WTC11 (cell line): ENCODE measurements at places on chromosomes 4 and X. TPM values are rescaled to one million over a fixed set of nuclear protein-coding genes. Genes with fewer than 3 reads are reported as not detected.

- no peaks in the 10 kb centered on the region; the same call in 1 of the 2 replicates for H3K27me3 ChIP-seq
- peaks cover 14% of the 10 kb centered on the region for H3K36me3 ChIP-seq
- no peak for DNase-seq
- no peak overlapping the region for H3K27ac ChIP-seq
Observed at GRCh38 chr4:15130441-15130840, 128.2 kb downstream of the CPEB2 start.

DNA sequence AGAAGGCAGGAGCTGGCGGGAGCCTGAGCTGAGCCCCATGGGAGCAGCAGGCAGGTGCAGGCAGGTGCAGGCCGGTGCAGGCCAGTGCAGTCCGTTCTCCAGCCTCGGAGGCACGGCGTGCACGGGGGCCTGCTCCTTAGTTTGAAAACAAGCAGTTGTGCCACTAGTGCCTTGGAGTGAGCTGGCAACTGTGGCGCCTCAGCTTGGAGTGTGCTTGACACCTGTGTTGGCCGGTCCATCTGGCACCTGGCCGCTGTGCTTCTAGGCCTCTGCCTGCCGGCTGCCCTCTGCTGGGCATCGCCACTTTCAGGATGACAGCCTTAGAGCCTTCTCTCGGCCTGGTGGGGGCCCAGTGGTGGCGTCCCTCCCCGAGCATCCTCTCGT lies 47.9 kb downstream of the RGS12 start:
- H3K4me1 ChIP-seq: peaks cover 15% of the 10 kb centered on the region
- H3K27ac ChIP-seq: no peak overlapping the region
- DNase-seq: no peak
- no peaks in the 10 kb centered on the region for H3K27me3 ChIP-seq

GRCh38 chr4:14111730-14112181 lies 484.2 kb upstream of the BOD1L1 start:
- DNase-seq: no peak
- no peaks in the 10 kb centered on the region for H3K27me3 ChIP-seq

DNA sequence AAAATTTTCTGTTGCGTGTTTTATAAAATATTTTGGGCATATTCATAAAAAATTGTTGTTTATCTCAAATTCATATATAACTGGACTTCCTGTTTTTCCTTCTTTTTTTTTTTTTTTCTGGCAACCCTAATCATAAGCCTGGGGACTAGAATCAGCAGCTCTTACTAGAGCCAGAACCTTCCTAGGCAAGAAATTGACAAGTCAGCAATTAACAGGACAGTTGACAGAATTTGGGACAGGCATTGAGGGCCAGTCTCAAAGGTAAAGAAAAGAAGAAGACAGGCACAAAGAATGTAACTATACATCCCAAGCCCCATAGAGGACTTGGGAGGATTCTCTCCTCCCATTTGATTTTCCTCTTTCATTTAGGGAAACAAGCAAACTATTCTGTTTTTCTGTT lies 35.0 kb upstream of the HS3ST1 start:
- DNase-seq: no peak
- peaks cover 40% of the 10 kb centered on the region for H3K36me3 ChIP-seq
- peaks cover 5% of the 10 kb centered on the region; the same call in 1 of the 2 replicates for H3K27me3 ChIP-seq
- H3K4me1 ChIP-seq: peaks cover 3% of the 10 kb centered on the region; the same call in 1 of the 2 replicates

DNA sequence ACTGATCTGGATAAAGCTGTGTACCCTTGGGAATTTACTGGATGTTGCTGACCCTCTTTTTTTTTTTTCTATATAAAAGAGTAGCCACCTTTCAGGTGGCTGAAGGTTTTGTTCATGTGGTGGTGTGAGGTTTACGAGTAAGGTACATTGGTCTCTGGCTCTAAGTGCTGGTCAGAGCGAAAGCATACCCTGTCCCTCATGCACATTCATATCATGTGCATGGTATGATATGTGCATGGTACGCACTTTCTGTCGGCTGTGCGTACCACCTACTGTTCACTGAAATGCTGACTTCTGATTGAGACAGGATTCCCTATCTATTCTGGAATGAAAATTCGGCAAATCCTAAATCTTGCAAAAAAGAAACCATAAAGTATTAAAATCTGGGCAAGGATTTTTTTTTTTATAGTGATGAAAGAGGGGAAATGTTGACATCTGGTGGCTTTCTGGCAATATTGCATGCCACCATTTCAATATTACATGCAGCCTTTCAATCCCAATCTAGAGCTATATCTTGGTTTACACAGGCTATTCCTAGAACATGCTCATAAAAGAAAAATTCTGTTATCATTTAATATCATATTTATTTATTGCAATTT lies 32.8 kb downstream of the FAM149A start:
- H3K27me3 ChIP-seq: no peaks in the 10 kb centered on the region
- H3K36me3 ChIP-seq: no peaks in the 10 kb centered on the region
- H3K4me1 ChIP-seq: peaks cover 22% of the 10 kb centered on the region

DNA sequence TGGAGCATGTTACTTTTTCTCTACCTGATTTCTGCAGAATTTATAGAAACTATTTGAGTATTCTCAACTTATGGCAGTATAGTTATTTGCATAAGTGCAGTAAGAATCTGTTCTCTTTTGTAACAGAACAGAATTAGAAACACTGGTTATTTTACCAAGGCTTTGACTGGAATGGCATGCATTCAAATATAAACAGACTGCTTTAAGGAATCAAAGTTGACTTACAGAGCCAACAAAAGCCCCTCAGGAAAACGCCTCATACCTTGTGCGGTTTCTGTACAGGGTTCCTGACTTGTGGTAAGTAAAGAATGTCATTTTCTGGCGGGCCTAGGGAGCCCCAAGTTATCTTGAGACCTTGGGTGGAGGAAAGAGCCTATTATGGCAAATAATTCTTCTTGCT lies 97.1 kb downstream of the GPR143 start:
- peaks cover 28% of the 10 kb centered on the region for H3K4me1 ChIP-seq
- no peak for DNase-seq
- H3K27me3 ChIP-seq: no peaks in the 10 kb centered on the region
- H3K27ac ChIP-seq: no peak overlapping the region
- no peak overlapping the region for H3K4me3 ChIP-seq
- peaks cover 16% of the 10 kb centered on the region for H3K36me3 ChIP-seq

- no peaks in the 10 kb centered on the region for H3K36me3 ChIP-seq
- 0 out of 2 replicates have a peak, but pooled peaks cover 6% of the 10 kb centered on the region for H3K4me1 ChIP-seq
- no peak overlapping the region for H3K4me3 ChIP-seq
- H3K27ac ChIP-seq: no peak overlapping the region
- no peak for DNase-seq
- no peaks in the 10 kb centered on the region for H3K27me3 ChIP-seq
Observed at GRCh38 chrX:24982306-24982965, 33.3 kb downstream of the ARX start.

DNA sequence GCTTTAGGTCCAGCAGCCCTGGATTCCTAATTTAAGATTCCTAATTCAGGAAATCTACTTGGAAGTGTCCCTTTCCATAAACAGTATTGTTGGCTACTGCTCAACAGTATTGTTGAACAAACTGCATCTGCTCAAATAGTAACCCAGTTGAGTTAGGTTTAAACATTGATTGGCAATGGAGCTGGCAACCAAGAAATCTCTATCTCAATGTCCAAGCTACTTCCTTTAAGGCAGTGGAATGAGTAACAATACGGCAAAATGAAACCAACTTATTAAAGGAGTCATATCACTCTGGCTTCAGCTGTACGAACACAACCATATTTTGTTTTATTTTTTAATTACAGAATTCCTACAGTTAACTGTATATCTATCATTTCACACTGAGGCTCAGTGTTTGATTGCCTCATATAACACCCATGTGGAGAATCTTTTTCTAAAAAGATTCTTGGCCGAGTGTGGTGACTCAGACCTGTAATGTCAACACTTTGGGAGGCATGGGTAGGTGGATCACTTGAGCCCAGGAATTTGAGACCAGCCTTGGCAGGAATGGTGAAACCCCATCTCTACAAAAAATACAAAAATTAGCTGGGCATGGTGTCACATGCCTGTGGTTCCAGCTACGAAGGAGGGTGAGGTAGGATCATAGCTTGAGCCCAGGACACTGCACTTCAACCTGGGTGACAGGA lies 71.7 kb upstream of the IL13RA1 start:
- no peak for DNase-seq
- 0 out of 2 replicates have a peak, but pooled peaks cover 2% of the 10 kb centered on the region for H3K36me3 ChIP-seq
- H3K27me3 ChIP-seq: no peaks in the 10 kb centered on the region
- H3K4me3 ChIP-seq: no peak overlapping the region
- no peak overlapping the region for H3K27ac ChIP-seq

DNA sequence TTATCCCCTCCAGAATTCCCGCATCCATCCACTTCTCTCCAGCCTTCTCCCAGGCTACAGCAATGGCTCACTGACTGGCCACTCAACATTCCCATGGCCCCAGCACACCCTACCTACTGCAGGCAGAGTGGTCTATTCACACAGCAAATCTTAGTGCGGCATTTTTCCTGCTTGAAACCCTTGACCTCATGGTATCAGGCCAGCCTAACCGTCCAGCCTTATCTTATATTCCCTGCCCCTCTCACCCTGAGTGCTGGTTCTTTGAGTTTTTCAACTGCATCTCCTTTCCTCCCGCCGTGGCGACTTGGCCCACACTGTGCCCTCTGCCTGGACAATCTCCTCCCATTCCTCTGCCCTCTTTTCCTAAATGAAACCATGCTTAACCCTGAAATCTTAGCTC lies 10.0 kb upstream of the S100G start:
- H3K4me1 ChIP-seq: peaks cover 23% of the 10 kb centered on the region
- H3K4me3 ChIP-seq: no peak overlapping the region
- H3K27me3 ChIP-seq: no peaks in the 10 kb centered on the region
- H3K36me3 ChIP-seq: peaks cover 42% of the 10 kb centered on the region
- DNase-seq: no peak

DNA sequence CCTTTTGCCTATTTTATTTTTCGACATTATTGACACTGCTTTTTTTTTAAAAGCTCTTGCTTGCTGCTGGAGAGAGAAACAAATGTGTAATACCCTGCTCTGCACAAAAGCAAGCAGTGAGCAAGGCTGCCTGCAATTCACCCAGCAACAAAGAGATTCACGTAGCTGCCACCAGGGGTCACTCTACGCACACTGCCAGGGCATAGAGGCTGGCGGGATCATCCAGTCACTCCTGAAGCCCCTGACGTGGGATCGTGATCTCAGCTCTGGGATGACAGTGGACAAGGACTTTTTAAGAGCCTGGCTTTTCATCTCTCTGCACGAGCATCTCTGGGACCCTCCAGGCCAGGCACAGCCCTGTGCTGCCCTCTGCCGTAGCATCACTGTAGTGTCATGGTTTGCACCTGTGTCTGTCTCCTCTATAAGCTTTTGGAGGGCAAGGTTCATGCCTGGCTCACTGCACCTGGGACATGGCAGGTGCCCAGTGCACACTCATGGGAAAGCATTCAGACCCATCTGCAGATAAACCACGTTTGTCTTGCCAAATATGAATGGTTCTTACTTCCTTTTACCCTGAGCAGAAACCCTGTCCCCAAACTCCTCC lies 19.8 kb downstream of the C4orf50 start:
- no peak overlapping the region for H3K27ac ChIP-seq
- no peaks in the 10 kb centered on the region for H3K36me3 ChIP-seq
- H3K4me3 ChIP-seq: no peak overlapping the region
- DNase-seq: peak; percentile 76
- H3K4me1 ChIP-seq: no peaks in the 10 kb centered on the region
- H3K27me3 ChIP-seq: no peaks in the 10 kb centered on the region

- H3K27me3 ChIP-seq: no peaks in the 10 kb centered on the region; the same call in 1 of the 2 replicates
- peak overlapping the region; percentile 24; the same call in 1 of the 2 replicates for H3K27ac ChIP-seq
- H3K4me1 ChIP-seq: no peaks in the 10 kb centered on the region
- no peaks in the 10 kb centered on the region for H3K36me3 ChIP-seq
- H3K4me3 ChIP-seq: no peak overlapping the region
Observed at GRCh38 chr4:8002525-8003309, 63.1 kb upstream of the AFAP1 start.

DNA sequence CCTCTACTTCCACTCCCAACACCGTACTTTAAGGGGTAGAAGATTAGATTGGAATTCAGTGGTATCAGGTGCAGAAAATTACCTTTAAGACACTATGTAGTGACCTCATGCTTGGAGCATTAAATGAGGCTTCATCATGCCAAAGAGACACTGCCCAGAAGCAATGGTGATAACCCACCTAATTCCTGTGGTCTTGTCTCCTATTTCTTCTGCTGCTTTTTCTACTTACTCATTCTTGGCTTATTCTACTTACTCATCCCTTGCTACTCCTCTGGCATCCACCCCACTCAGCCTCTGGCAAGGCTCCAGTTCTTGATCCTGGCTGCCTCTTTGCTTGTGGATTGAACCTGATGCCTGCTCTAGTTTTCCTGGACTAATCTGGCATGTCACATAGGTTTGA lies 62.3 kb upstream of the ADAMTS3 start:
- H3K4me1 ChIP-seq: peaks cover 4% of the 10 kb centered on the region; the same call in 1 of the 2 replicates
- DNase-seq: no peak
- H3K4me3 ChIP-seq: no peak overlapping the region
- H3K36me3 ChIP-seq: peaks cover 36% of the 10 kb centered on the region
- H3K27ac ChIP-seq: no peak overlapping the region
- H3K27me3 ChIP-seq: peaks cover 7% of the 10 kb centered on the region; the same call in 1 of the 2 replicates

GRCh38 chrX:44068043-44068442 lies 94.9 kb upstream of the NDP start:
- H3K27me3 ChIP-seq: no peaks in the 10 kb centered on the region
- 0 out of 2 replicates have a peak, but pooled peaks cover 2% of the 10 kb centered on the region for H3K4me1 ChIP-seq
- no peak overlapping the region for H3K4me3 ChIP-seq

DNA sequence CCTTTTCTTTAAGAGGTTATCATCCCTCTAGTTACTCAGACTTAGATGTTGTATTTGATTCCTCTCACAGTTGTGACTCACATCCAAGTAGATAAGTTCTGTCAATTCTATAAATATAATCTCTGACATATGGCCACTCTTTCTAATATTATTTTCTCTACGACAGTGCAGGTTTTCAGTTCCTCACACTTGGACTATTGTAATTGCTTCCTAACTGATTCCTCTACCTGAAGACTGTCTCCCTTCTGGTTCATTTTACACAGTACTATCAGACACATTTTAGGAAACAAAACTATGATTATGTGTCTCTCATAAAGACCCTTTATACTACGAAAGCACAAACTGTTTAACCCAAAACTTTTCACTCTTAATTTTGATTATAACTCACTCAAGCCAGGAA lies 31.3 kb upstream of the GNRHR start:
- no peaks in the 10 kb centered on the region for H3K36me3 ChIP-seq
- DNase-seq: no peak
- no peaks in the 10 kb centered on the region for H3K27me3 ChIP-seq
- no peak overlapping the region for H3K4me3 ChIP-seq
- no peak overlapping the region for H3K27ac ChIP-seq
- no peaks in the 10 kb centered on the region for H3K4me1 ChIP-seq

GRCh38 chr4:69995526-69996016 lies at the start of gene STATH:
STATH (plus strand) TSS chr4:69995966; CDS start chr4:69998438, 2,472 bp downstream.
- H3K27ac ChIP-seq: no peak within 1 kb of the TSS
- DNase-seq: no peak
- no peaks in the 10 kb centered on the region for H3K36me3 ChIP-seq
- no peak within 1 kb of the TSS for H3K4me3 ChIP-seq

The RADX gene
- total RNA-seq: 3.0 to 5.0 TPM (median 4.4 TPM) in 3 replicates

The SMIM31 gene
- total RNA-seq: not detected in 3 replicates

The MAML3 gene
- 7.4 to 8.7 TPM (median 7.9 TPM) in 3 replicates for total RNA-seq

The MAOA gene
- 6.0 to 7.6 TPM (median 6.7 TPM) in 3 replicates for total RNA-seq

The RRAGB gene
- 7.4 to 7.9 TPM (median 7.8 TPM) in 3 replicates for total RNA-seq

The HS3ST1 gene
- total RNA-seq: 0.41 to 0.52 TPM (median 0.44 TPM) in 3 replicates

The IDH3G gene
- total RNA-seq: 50.4 to 52.9 TPM (median 52.4 TPM) in 3 replicates

The JADE3 gene
- total RNA-seq: 14.6 to 19.2 TPM (median 16.8 TPM) in 3 replicates
